ENCODE measurements at places on chromosomes 1 and 21.

DNA sequence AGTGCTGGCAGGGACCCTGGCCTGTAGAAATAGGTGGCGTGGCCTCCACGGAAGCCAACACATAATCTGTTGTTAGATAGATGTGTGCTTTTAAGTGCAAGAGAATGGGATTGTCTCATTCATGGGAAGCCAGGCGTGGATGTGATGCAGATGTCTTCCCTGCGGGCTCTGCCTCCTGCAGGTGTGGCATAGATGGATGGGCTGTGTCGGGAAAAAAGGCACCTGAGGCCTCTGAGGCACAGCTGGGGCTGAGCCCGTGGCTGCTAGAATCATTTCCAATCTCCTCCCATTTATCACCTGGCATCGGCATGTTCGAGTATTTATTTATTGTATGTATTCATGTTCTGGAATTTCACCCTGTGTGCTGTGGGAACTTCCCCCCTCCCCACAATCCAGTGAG is 353.4 kb upstream of the AJAP1 start:
- no peak for DNase-seq

DNA sequence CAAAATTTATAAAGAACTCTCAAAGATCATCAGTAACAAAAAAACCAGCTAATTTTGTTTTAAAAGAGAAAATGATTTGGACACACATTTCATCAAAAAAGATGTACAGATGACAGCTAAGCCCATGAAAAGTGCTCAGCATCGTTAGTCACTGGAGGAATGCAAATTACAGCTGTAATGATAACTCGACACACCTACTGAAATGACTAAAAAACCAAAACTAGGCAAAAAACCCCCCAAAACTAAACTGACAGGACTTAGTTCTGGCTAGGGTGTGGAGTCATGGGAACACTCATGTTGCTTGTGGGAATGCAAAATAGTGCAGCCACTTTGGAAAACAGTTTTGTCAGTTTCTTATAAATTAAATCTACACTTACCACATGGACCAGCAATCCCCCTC is 59.5 kb downstream of the CNIH3 start:
- no peak for DNase-seq

DNA sequence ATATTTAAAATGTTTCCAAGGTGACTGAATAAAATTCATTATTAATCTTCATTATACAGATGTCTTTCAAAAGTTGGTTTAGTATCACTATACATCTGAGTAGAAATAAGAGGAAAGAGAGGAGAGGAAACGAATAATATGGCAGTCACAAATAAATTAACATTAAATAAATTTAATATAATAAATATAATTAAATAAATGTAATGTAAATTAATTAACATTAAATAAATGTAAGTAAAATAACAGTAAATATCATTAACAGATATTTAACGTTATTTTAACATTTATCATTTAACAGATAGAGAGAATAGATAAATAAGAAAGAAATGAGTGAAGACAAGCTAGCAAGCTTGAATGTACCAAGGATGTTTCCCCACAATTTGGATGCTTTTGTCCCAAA is 592.7 kb downstream of the NEGR1 start:
- DNase-seq, result no peak

DNA sequence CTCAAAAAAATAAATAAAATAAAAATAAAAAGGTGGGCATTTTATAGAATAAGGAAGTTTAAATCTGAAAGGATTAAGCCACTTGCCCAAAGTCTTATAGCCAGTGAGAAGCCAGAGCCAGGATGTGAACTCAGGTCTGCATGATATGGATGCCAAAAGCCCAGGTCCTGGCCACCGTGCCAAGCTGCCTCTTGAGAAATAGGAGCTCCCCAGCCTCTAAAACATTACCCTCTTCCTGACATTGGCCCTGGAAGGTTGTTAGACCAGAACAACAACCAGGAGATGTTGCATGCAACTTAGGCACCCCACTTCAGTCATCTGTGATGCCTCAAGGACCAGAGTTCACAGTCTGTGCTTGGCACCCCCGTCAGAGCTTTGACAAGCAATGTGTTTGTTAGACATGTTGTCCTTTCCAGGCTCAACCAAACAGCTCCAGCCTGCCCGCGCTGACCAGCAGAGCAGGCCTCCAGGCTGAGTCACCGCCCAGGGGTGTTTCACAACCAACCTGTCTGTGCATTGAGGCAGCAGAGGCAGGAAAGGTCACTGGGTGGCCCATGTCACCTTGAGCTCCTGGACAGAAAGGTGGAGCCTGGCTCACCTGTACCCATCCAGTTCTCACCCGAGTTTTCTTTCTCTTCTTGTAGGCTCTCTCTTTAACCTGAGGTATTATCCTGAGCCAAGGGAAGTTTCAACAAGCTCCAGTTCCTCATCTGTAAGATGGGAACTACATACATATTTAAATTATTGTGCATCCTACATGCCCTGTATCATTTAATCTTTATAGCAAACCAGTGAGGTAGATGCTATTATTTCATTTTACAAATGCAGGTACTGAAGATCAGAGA is 14.9 kb upstream of the MED18 start:
- DNase-seq, result no peak

DNA sequence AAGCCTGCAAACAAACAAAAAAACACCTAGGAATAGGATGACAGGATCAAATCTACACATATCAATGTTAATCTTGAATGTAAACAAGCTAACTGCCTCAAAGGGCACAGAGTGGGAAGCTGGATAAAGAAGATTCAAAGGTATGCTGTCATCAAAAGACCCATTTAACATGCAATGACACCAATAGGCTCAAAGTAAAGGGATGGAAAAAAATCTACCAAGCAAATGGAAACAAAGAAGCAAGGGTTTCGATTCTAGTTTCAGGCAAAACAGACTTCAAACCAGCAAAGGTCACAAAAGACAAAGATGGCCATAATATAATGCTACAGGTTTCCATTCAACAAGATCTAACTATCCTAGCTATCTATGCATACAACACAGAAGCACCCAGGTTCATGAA is 16.2 kb upstream of the OR2T10 start:
- DNase-seq, result no peak
